Left cardiac atrium (tissue), 4 donors: ENCODE measurements at places on chromosomes 3 and 15. TPM values are rescaled to one million over a fixed set of nuclear protein-coding genes. Genes with fewer than 3 reads are reported as not detected.

DNA sequence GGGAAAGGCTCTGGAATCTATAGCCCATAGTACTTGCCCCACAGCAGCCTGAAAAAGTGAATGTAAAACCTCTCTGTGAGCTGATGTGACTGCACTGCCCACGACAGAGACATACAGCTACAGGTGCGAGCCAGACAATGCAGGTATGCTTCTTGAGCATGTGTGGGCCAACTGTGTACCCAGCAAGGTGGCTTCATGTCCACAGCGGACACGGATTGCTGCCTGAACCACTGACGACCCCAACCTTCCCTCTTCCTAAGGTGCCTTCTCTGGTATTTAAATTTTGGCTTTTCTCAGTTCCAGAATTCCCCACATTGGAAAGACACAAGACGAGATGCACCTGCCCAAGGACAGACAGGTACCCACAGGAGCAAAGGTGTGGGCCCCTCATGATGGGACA is 65.8 kb downstream of the SCN5A start:
- DNase-seq: no peak

The GOLGA6D gene
- total RNA-seq: not detected

The LSAMP gene
- 1.6 TPM for total RNA-seq

- no peak for DNase-seq
Measured at GRCh38 chr3:123021388-123021787, 6.2 kb downstream of the SEMA5B start.

- DNase-seq: no peak
Measured at GRCh38 chr3:95615592-95616310, 1198.6 kb upstream of the EPHA6 start.

The CHST13 gene
- 0.60 TPM for total RNA-seq

The IL17RC gene
- 34.6 TPM for total RNA-seq

- no peak for DNase-seq
Measured at GRCh38 chr3:186142393-186142932, 33.6 kb upstream of the ETV5 start.

The THAP10 gene
- total RNA-seq: 3.6 TPM

The EBLN2 gene
- total RNA-seq: 1.5 TPM

The BFSP2 gene
- total RNA-seq: not detected

The CIP2A gene
- total RNA-seq: 2.6 TPM

GRCh38 chr3:99663977-99664376 is 25.6 kb downstream of the COL8A1 start:
- no peak for DNase-seq

GRCh38 chr15:85606738-85607137 is 188.0 kb downstream of the KLHL25 start:
- no peak for DNase-seq

The RNF13 gene
- 60.3 TPM for total RNA-seq

The GORASP1 gene
- 39.0 TPM for total RNA-seq
